WTC11 (cell line): ENCODE measurements at places on chromosomes 3 and 15.

DNA sequence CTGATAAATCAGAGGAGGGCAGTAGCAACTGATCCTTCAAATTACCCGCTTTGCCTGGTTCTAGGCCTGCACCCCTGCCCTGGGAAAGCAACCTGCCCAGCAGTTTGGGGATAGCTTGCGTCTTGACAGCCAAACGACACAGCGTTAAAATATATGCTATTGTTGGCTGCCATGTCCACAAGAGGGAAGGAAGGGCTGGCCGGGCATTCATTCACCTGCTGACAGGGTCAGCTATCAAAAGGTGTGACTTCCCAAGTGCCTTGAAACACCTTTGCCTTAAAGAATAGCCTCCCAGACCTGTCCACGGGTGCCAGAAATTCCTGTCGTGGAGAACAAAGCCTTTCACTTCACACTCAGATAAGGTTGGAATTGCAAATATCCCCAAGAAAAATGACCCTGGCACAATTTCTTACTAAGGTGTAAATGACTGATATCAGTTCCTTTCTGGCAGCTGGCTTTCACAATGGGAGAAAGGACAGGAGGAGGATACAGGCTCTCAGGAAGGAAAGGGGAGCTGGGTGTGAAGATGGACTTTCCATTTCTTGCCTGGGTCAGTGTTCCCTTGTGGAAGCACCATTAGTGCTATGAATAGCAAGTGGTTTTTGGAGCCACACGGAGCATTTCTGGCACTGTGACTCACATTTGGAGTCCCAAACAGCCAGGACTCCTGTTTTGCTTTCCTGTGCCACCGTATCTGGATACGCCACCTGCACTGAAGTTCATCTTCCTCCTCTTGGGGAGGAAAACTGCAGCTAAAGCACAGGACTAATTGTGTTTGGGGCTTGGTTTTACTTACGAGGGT is 19.2 kb downstream of the ALDH1A3 start:
- no peak for DNase-seq

DNA sequence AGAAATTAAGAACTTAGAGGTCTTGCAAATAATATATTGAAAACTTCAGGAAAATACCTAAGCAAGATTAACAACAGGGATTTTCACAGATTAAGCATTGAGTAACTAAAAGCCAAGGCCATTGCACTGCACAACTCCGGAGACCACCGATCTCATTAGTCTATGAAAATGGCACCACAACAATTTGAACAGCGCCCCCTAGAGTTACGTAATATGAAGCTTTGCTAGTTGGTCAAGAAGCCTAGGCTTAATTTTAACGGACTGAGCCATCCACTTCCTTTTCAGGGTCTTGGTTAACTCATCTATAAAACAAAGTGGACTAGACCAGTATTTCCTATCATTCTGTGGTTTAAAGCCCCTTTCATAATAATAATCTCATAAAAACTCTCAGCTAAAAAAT is 24.8 kb downstream of the TMEM212 start:
- no peak for DNase-seq

- no peak for DNase-seq
These were observed 366.3 kb downstream of the MECOM start for GRCh38 chr3:169297214-169297613.

- no peak for DNase-seq
These were observed 2.0 kb downstream of the NGLY1 start for GRCh38 chr3:25781145-25781757.

DNA sequence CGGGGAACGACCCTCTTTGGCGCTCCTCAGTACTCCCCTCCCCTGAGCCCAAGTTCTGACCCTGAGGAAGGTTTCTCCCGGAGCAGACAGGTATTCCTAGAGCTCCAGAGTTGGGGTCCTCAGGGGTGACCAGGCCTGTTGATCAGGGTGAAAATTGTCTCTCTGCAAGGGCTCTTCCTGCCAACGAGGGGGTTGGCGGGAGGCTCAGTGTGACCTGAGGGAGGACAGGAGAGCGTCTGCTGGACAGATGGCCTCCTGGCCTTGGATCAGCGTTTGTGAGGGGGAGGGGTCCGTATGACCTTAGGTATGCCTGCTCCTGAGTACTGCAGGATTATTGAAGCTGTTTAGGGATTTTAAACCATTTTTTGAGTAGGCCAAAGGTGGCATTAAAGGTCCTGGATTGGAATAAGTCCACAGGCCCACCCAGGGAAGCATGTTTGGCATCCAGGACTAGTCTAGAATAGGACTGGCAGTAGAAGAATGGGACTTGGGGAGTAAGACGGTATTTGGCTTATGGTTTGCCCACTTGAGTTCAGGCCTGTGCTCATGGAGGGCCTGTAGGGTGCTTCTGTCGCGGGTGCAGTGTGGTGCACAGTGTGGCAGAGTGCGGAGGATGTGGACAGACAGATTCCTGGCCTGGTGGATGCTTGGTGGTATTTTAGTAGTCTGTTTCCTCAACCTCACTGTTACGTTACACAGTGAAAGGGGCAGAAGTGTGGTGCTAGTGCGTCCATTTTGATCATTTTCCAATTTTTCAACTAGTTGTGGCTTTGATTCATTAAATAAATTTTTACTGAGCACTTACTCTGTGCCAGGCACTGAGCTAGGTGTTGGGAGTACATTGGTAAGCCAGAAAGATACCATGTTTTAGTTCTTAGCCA is 959 bp downstream of the ZNF592 start:
- peak; percentile 20 for DNase-seq

- DNase-seq, result no peak
These were observed 7.4 kb upstream of the SEMA3B start for GRCh38 chr3:50261505-50261904.

- no peak for DNase-seq
These were observed 132.3 kb downstream of the KCNAB1 start for GRCh38 chr3:156252656-156253055.

DNA sequence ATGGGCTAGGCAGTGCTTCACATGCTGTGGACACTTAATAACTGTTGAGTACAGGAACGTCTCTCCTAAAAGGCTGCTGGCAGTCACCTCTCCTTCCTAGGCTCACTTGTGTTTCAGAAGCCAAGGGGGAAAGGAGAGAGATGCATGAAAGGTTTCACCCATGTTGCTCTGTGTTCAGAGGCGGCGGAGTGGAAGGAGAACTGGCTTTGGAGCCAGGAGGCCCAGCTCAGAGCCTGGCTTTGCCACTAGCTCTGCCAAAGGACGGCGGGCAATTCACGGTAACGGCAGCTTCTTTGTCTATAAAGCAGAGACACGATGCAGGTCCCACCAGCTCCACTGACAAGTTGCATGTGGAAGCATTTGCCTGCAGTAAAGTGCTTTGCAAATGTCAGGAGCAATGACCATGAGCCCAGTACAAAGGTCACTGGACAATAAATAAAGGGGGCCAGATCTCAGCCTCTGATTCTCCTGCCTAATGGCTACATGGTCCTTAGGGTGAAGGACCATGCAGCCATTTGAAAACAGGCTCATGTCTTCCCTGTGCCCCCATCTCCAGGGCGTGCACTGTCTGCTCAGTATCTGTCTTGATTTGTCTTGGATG is 171.7 kb upstream of the TLE3 start:
- DNase-seq, result no peak

DNA sequence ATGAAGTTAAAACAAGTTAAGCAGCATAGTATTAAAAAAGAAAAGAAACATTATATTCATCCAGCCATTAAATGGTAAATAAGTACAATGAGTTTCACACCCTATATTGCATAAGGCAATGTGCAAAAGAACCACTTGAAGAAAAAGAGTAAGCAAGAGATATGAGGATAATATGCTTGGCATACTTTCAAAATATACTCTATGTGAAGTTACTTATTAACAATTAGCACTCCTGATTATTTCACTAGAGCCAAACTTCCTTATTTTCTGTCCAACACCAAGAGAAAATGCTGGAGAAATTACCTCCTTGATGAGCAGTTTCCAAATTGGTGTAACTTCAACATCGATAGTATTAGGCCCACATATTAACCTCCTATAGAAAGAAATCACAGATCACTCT is 63.7 kb downstream of the ATP13A4 start:
- no peak for DNase-seq

DNA sequence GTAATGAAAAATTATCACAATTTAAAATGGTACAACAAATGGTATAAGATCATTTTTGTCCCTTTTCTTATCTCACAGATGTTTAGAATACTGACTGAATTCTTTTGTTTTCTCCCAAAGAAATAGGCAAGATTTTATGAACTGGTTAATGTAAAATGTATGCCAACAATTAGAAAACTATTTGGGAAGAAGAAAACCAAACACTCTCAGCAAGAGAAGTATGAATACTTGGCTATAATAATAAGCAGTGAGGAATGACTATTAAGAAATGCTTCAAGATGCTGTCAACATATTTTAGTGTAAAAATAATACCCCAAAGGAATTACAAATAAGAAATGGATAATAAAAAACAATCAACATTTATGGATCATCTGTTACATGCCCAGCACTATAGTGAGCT is 18.5 kb downstream of the SHQ1 start:
- no peak for DNase-seq

DNA sequence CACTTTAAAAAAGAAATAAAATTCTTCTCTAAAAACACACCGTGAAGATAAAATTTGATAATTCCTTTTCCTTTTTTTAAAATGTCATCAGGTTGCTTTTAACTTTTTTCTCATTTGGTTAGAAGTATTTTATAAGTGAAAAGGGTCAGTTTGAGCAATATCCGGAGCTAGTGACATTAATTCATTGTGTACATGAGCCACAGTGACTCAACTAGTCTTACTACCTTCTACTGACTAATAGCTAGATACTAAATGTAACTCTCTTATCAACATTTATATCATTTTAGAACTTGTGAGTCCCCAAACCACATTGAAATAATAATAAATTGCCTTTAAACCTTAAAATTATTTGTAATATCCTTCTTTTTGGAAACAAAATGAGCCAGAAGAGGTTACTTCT is 101.2 kb upstream of the ZBTB20 start:
- DNase-seq, result no peak

- no peak for DNase-seq
These were observed 156.7 kb upstream of the CCDC54 start for GRCh38 chr3:107220538-107220937.

DNA sequence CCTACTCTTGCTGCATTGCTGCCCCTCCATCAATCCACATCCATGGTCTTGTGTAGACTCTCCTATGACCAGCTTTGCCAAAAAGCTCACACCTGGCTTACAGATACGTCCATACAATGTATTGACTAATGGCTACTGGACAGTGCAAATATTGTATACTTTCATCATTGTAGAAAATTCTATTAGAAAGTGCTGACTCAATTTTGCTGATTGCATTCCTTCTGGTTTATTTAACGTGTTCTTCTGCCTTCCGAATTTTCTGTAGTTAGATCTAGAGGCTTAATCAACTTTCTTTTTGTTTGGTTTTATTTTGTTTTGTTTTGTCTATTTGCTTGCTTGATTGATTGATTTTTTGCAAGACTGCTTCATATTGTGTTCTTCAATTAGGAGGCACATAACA is 29.8 kb upstream of the CNOT10 start:
- no peak for DNase-seq

GRCh38 chr3:153042088-153042487 is 119.9 kb upstream of the RAP2B start:
- DNase-seq, result no peak

DNA sequence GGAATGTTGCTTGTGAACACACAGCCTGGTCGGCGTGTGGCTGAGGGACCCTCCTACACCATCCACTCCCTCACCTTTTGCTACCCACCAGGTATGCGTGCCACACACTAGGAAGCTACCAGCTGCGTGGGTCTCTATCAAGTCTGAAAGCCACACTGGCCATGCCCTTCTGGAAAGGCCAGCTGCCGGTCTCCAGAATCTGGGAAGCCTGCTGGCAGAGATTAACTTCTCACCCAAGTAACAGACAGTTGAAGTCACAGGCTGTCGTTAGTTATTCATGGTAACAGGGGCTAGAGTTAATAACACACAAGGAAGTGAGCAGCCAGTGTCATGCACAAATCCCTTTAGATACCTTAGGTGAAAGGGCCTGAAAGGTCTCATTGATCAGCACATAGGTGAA is 48.1 kb downstream of the SUSD5 start:
- DNase-seq, result no peak

- no peak for DNase-seq
These were observed 4.3 kb downstream of the RYR3 start for GRCh38 chr15:33315044-33315443.

DNA sequence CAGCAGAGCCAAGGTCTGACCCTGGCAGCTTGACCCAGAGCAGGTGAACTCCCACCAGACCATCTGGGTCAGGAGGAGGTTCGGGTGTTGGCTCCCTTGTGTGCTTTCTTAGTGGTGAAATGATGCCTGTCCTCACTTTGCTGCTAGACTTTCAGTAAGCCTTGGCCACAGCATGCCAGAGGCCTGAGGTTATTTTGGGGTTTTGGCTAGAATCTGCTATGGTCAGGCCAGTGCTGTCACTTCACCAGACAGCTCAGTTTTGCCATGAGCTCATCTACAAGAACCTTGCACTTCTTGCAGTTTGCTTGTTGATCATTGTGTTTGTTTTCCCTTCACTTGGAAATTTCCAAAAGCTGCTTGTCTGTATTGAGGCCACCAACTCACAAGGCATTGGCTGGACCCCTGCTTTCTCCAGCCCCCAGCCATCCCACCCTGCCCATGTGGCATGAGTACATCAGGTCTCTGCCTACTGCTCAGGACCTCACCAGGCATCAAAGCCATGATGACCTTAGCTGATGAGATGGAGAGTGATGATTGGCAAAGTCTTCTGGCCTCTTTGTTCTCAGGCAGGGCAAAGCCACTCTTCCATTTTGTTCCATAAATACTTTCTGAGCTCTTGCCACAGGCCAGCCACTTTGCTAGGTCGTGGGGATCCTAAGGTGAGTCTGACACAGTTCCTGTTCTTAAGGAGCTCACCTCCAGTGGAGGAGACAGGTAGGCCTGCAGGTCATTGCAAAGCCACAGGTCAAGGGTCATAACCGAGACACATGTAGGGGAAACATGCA is 122.6 kb downstream of the ARNT2 start:
- no peak for DNase-seq

- DNase-seq, result no peak
These were observed 12.8 kb upstream of the PLAAT1 start for GRCh38 chr3:193228206-193228605.

DNA sequence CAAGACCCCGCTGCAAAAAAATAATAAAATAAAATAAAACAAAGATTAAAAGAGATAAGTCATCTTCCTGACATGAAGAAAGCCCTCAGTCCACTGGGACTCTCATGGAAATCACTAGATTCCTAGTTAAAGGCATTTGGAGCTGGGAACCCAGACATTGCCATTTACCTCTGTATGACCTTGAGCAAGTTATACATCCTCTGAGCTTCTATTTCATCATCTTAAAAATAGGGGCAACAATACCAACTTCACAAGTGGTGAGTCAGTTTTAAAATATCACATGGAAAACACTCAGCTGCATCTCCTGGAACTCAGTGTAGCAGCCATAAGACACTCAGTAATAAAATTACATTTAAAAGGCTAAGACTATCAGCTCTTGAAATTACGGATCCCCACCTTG is 334.8 kb downstream of the ERC2 start:
- no peak for DNase-seq

DNA sequence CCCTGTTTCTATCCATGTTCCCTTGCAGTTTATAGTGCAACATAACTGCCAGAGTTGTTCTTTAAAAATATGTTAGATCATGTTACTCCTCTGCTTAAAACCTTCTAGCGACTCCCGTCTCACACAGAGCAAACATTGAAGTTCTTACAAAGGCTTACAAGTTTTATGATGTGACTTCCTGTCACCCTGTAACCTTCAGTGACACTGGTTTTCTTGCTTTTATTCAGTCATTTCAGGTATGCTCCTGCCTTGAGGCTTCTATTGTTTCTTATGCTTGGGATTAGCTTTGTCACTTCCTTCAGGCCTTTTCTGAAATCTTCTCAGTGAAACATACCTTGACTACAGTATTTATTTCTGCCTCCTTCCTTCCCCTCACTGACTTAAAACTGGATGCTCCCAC is 252.1 kb downstream of the DOCK3 start:
- no peak for DNase-seq
